Psoas muscle (tissue), 8 donors: ENCODE measurements at places on chromosomes 1 and 21. TPM values are rescaled to one million over a fixed set of nuclear protein-coding genes. Genes with fewer than 3 reads are reported as not detected.

SPATA17 gene
- 0.52 TPM for polyA plus RNA-seq

- DNase-seq = no peak
Measured at GRCh38 chr21:32114419-32115035, 164.3 kb downstream of the MIS18A start.

GRCh38 chr1:161324020-161324419 lies 9.8 kb downstream of the SDHC start:
- DNase-seq = no peak

LAX1 gene
- polyA plus RNA-seq = 0.04 TPM

DNA sequence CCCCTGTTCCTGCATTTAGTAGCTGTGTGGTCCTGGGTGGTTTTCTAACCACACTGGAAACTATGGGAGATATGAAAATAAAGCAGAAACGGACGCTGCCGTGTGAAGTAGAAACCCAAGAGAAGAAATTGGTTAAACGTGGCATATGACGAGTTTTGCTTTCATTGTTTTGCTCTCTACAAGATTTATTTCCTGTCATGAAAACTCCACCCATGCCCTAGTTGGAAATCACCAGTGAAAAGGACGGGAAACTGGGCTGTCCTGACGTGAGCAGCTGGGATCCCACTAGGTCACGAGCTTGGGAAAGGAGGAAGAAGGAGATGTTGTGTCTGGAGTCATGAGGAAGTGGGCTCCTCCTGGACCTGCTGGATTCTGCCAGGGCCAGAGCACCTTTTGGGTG lies 120.8 kb upstream of the GADD45A start:
- peak; percentile 60 for DNase-seq
